Right cardiac atrium (tissue), 5 donors: ENCODE measurements at places on chromosomes 2 and 18. TPM values are rescaled to one million over a fixed set of nuclear protein-coding genes. Genes with fewer than 3 reads are reported as not detected.

The SERPINB10 gene
- polyA plus RNA-seq, result not detected

The POTEE gene
- polyA plus RNA-seq, result not detected

The WDR7 gene
- 7.4 TPM for polyA plus RNA-seq

The UGT1A8 gene
- polyA plus RNA-seq, result not detected

The SERPINB2 gene
- polyA plus RNA-seq, result not detected

The ICA1L gene
- 5.1 TPM for polyA plus RNA-seq

The ICOS gene
- polyA plus RNA-seq, result 0.05 TPM

The DSG3 gene
- not detected for polyA plus RNA-seq

The DNAH7 gene
- 0.16 TPM for polyA plus RNA-seq

The ARHGAP15 gene
- polyA plus RNA-seq, result 8.2 TPM

The SP9 gene
- not detected for polyA plus RNA-seq

The CD302 gene
- polyA plus RNA-seq, result 23.8 TPM

The IL1RN gene
- polyA plus RNA-seq, result 0.54 TPM

The C1GALT1C1L gene
- polyA plus RNA-seq, result 3.5 TPM

The OSGEPL1 gene
- polyA plus RNA-seq, result 8.2 TPM

The PTH2R gene
- polyA plus RNA-seq, result not detected

The NT5C1B gene
- polyA plus RNA-seq, result not detected

The FBLN7 gene
- polyA plus RNA-seq, result 1.3 TPM

The CIDEA gene
- polyA plus RNA-seq, result 6.0 TPM

The SMARCAL1 gene
- 10.2 TPM for polyA plus RNA-seq

The MYL1 gene
- 0.14 TPM for polyA plus RNA-seq

The PLGLB2 gene
- 0.63 TPM for polyA plus RNA-seq

The TSPYL6 gene
- polyA plus RNA-seq, result not detected

The LRRC30 gene
- not detected for polyA plus RNA-seq

The PFN4 gene
- polyA plus RNA-seq, result 2.8 TPM

The FAM228A gene
- polyA plus RNA-seq, result 1.5 TPM

The TXNDC2 gene
- polyA plus RNA-seq, result not detected

The VSNL1 gene
- polyA plus RNA-seq, result 36.8 TPM

The TMEM247 gene
- not detected for polyA plus RNA-seq
